Activated naive CD8-positive, alpha-beta T cell treated with anti-CD3 and anti-CD28 coated beads, Interleukin-2, amount 50 U/mL, for 24 hours (primary cell): ENCODE measurements at places on chromosomes 4 and X.
A peak's percentile ranks its signal among the peaks of the same experiment; 100 is the strongest.

DNA sequence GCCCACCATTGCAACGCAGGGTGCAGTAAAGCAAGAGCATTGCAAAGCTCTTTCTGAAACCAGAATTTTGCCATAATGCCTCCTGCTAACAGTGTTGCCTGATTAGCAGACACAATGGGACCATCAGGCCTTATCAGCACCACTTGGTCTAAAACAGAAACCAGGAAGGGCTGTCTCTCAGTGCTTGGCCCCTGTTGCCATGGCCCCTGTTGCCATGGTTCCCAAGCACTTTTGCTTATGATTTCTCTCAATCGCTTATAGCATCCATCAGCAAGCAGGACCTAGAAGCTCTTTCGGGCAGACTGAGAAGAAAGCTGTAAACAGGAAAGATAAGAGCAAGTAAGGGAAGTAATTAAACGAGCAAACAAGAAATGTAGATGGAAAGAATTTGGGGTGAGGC is 36.8 kb downstream of the RTL5 start:
- peaks cover 13% of the 10 kb centered on the region for H3K4me1 ChIP-seq
- peaks cover 18% of the 10 kb centered on the region for H3K27me3 ChIP-seq
- no peak overlapping the region for H3K27ac ChIP-seq

DNA sequence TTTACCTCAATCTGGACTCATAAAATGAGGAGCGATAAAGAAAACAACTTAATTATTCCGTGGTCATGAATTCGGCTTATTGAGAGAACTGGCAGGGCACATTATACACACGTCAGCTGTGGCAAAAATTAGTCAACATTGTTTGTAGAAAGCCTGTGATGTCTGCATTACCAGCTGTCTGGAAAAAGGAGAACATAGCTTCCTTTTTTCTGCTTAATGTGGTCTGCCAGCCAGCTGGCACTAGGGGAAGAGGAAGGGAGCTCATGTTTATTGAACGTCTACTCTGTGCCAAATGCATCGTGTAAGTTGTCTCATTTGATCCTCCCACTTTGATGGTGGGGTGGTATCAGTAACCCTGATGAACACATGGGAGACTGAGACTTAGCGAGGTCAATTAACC is 367.6 kb downstream of the ARHGAP24 start:
- H3K27ac ChIP-seq = no peak overlapping the region
- no peaks in the 10 kb centered on the region for H3K4me1 ChIP-seq
- H3K36me3 ChIP-seq = no peaks in the 10 kb centered on the region
- no peak for DNase-seq
- no peak overlapping the region for H3K4me3 ChIP-seq
- no peaks in the 10 kb centered on the region for H3K27me3 ChIP-seq

GRCh38 chrX:1417921-1418771 is 26.2 kb upstream of the SLC25A6 start:
- no peak for DNase-seq
- H3K27ac ChIP-seq = peak overlapping the region; percentile 21
- H3K27me3 ChIP-seq = no peaks in the 10 kb centered on the region
- peaks cover 47% of the 10 kb centered on the region for H3K36me3 ChIP-seq
- no peaks in the 10 kb centered on the region for H3K4me1 ChIP-seq

DNA sequence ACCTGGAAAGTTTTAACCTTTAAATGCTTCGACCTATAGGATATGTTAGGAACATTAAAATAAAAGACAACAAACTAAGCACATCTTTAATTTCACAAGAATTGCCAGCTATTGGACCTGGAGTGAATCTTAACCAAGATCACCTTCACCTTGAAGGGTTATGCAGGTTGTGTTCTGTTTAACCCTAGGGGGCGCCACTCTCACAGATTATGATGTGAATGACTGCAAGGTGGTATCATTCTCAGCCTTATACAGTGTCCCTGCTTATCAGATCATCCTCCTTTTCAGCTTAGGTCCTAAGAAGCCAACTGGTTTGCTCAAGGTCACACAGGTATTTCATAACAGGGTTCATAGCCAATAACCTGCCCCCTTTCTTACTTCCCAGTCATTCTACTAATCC is 23.5 kb downstream of the INTS6L start:
- H3K27me3 ChIP-seq = no peaks in the 10 kb centered on the region
- H3K4me1 ChIP-seq = peaks cover 28% of the 10 kb centered on the region
- no peak overlapping the region for H3K4me3 ChIP-seq
- peak; percentile 22 for DNase-seq
- H3K27ac ChIP-seq = no peak overlapping the region
- peaks cover 6% of the 10 kb centered on the region for H3K36me3 ChIP-seq

- no peak for DNase-seq
- no peak overlapping the region for H3K4me3 ChIP-seq
- peaks cover 2% of the 10 kb centered on the region for H3K27me3 ChIP-seq
- H3K4me1 ChIP-seq = peaks cover 2% of the 10 kb centered on the region
These were observed 36.5 kb downstream of the USP46 start for GRCh38 chr4:52622564-52622963.

DNA sequence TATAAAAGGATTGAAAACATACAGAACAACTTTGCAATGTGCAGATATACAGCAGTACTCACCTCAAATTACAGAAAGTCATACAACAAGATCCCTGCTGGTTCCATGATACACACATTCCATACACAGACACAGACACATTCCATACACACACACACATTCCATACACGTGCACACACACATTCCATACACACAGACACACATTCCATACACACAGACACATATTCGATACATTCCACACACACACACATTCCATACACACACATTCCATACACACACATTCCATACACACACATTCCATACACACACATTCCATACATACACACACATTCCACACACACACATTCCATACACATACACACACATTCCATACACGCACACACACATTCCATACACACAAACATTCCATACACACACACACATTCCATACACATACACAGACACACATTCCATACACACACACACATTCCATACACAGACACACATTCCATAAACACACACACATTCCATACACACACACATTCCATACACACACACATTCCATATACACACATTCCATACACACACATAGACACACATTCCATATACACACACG is 13.7 kb downstream of the LINC00632 start:
- H3K4me3 ChIP-seq = no peak overlapping the region
- DNase-seq = no peak
- no peaks in the 10 kb centered on the region for H3K27me3 ChIP-seq
- no peaks in the 10 kb centered on the region for H3K4me1 ChIP-seq
- no peak overlapping the region for H3K27ac ChIP-seq

DNA sequence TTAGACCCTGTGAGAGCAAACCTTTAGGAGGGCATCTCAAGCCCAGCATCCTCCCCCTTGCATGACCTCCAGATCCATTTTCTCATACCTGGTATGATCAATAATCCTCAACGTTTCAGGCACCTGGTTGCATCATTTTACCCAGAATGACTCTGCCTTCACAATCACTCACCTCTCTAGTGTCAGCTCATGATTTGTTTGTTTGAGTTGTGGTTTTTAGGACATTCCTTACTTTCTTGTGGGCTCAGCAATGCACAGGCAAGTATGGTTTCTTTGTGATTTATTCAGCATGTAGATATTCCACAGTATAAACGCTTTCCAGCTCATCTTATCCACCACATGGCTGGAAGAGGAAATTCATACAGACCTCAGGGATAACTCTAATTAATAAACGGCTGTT is 93.6 kb upstream of the CPEB2 start:
- H3K27me3 ChIP-seq = peaks cover 25% of the 10 kb centered on the region
- no peak overlapping the region for H3K27ac ChIP-seq
- DNase-seq = no peak
- peaks cover 17% of the 10 kb centered on the region for H3K4me1 ChIP-seq

DNA sequence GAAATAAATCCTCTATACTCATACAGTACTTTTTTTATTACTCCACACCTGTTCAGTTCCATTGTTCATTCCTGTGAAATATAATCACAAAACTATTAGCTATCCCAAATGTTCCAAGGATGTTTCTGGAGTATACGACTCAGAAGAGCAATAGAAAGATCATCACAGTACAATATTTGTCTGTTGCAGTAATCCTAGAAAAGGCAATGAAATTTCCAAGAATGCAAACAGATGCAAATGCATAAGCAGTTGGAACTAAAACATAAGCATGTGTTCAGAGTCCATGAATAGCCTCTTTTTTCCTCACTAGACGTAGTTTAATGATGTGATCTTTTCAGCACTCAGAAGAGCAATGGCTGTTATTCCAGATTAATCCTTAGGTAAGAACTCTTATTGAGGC is 55.2 kb downstream of the RTL3 start:
- no peaks in the 10 kb centered on the region for H3K36me3 ChIP-seq
- DNase-seq = no peak
- no peak overlapping the region for H3K27ac ChIP-seq
- H3K4me1 ChIP-seq = no peaks in the 10 kb centered on the region
- H3K4me3 ChIP-seq = no peak overlapping the region
- H3K27me3 ChIP-seq = no peaks in the 10 kb centered on the region

- H3K27ac ChIP-seq = no peak overlapping the region
- H3K4me1 ChIP-seq = no peaks in the 10 kb centered on the region
- no peak overlapping the region for H3K4me3 ChIP-seq
- no peaks in the 10 kb centered on the region for H3K36me3 ChIP-seq
- H3K27me3 ChIP-seq = peaks cover 3% of the 10 kb centered on the region
These were observed 577 bp downstream of the BGN start for GRCh38 chrX:153495362-153495751.
